Hematopoietic multipotent progenitor cell treated with erythropoietin and hydrocortisone succinate and interleukin-3 and kit ligand, for 4 days (in vitro differentiated cells): ENCODE measurements at places on chromosomes 12 and 14.

GRCh38 chr14:63555572-63555971 lies 12.4 kb upstream of the PPP2R5E start:
- no peak for DNase-seq

DNA sequence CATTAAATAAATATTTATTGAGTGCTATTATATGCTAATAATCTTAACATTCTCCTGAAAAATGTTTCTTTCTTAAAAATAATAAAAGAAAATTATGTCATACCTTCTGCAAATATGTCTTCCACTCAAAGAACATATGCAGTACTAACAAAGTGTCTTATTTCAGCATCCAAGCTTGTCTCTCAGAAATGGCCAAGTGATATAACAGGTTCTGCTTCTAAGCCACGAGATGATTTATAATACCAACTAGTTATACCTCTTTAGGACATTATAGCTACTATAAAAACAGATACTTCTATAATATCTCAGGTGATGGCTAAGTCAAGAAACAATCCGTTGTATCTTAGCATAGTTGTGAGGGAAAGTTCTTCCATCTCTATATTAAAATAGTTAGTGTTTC lies 128.1 kb upstream of the ARID2 start:
- no peak for DNase-seq

GRCh38 chr12:47886510-47887240 lies 18.1 kb downstream of the VDR start:
- no peak for DNase-seq

DNA sequence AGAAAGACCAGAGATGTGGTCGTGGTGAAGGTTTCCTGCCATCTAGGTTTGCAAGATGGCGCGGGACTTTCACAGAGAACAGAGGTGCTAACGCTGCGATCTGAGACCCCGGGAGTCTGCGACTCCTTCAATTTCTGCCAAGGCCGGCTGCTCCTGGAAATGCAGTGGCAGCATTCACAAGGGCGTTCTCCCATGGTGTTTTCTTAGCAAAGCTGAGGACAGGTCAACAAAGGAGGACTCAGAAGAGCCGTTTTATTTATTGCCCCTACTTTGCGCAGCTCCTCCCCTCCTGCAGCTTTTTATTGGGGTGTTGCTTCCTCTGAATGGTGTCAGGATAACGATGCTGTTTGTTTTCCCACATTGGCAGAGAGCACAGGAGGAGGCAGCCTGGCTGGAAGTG lies 86.3 kb downstream of the TMEM132C start:
- no peak for DNase-seq

- peak; percentile 10 for DNase-seq
These were observed 24.9 kb downstream of the CATSPERB start for GRCh38 chr14:91706996-91707395.

GRCh38 chr12:78229591-78230101 lies 399.0 kb downstream of the NAV3 start:
- peak; percentile 56 for DNase-seq

DNA sequence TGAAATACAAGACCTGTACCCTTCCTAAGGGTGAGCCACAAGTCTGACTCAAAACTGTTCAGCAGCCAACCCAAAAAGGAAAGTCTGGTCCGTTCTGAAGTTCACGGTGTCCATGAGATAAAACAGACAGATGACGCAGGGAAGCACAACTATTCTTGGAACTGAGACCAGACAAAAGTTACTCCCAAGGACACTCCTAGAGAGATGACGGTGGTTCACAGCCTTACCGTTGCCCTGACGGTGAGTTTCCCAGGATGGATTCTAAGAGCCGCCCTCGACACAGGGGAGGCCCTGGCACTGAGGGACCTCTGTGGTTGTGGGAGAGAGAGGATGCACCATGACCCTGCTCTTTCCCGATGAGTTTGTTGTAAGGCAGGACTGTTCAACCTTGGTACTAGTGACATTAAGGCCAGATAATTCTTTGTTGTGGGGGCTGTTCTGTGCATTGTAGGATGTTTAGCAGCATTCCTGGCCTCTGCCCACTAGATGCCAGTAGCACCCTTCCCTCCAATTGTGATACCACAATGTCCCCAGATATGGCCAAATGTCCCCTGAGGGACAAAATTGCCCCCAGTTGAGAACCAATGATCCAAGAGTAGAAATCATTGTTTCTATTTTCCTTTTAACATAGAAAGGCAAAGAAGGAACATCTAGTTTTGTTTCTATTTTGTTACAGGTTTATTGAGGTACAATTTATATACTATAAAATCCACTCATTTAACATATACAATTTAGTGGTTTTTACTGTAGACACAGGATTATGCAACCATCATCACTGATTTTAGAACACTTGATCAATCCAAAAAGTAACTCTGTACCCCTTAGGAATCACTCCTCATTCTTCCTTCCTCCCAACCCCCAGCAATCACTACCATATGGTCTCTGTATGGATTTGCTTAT lies 23.0 kb downstream of the OR10P1 start:
- peak; percentile 71 for DNase-seq

DNA sequence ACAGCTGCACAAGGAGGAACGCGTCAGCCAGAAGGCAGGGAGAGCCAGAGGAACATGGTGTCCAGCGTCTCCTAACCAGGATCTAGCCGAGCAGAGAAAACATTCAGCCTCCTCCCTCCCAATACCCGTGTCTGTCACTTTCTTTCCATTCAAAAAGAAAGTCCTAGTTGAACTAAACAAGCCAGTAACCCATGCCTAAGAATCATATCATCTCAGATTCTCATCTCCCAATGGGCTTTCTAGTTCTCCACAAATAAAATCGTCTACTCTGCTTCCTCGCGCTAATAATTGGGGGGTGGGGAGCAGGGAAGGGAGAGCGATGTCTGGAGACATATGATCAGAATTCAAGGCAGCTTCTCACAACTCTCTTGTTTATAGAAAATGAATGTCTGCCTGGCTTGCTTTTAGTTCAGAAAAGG lies 7.4 kb downstream of the NKX2-1 start:
- no peak for DNase-seq

DNA sequence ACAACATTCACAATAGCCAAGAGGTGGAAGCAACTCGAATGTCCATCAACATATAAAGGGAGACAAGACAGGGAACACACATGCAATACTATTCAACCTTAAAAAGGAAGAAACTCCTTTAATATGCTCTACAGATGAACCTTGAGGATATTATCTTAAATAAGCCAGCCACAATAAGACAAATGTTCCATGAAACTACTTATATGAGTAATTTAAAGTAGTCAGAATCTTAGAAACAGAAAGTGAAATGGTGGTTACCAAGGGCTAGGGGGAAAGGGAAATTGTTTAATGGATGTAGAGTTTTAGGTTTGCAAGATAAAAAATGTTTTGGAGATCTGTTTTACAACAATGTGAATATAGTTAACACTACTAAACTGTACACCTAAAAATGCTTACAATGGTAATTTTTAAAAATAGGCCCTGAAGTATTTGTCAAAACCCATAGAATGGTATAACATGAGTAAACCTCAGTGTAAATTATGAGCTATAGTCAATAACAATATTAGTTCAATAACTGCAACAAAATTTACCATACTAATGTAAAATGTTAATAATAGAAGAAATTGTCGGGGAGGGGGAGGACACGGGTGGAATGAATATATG lies 71.1 kb downstream of the EGLN3 start:
- no peak for DNase-seq

GRCh38 chr12:121576851-121577391 lies 3.9 kb downstream of the KDM2B start:
- no peak for DNase-seq

DNA sequence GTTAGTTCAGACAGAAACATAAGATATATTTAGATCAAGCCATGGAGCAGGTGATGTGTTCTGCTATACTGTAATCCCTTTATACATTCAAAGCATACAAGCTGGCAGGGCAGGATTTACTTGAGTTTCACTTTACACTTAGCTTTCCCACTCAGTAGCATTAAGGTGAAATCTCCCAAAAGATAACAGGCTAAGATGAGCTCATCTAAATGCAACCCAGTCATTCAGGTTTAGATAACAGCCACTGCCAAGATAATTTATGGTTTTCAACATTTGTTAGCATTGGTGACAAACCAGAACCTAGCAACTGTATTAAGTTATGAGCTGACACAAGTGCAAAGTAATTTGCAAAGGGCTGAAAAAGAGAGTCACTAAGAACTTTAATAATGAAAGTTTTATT lies 925.1 kb upstream of the ATXN7L3B start:
- DNase-seq: no peak

DNA sequence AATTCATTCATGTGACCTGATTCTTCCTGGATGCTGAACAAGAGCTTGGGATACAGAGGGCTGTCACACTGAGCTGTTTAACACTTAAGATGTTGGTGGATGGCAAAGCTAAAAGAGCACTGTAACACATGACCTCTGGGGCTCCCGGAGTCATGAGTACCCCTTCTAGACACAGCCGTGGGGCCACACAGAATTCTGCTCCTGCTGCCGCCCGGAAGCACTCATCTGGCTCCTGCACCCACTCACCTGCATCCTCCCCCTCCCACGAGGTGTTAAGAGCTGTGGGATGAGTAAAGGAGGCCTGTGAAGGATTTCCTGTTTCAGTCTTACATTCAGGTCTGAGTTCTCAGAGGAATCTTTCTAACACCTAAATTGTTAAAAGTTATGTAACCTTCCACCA lies 78.0 kb upstream of the SSTR1 start:
- no peak for DNase-seq

GRCh38 chr12:12691549-12691948 lies 4.4 kb downstream of the GPR19 start:
- no peak for DNase-seq

DNA sequence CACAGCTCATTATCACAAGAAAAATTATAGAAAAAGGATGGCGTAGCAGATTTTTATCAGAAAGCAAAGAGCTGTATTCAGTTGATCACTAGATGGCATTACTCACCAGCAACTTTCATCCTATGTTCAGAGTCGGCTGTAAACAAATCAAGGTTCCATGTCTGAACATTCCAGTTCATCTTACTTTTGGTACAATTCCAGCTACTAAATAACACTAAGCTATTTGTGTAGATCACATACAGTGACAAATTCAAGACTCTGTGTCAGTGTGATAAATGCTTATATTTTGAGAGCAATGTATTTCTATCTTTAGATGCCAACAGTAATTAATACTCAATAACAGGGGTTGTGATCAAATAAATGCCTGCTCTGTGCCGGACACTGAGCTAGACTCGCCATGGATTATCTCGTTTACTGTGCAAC lies 30.1 kb downstream of the NRDE2 start:
- peak; percentile 66 for DNase-seq

- no peak for DNase-seq
These were observed 54.0 kb upstream of the OAS1 start for GRCh38 chr12:112852810-112853209.

GRCh38 chr12:47269916-47270315 lies 190.2 kb upstream of the AMIGO2 start:
- DNase-seq: peak; percentile 72

- peak; percentile 67 for DNase-seq
These were observed 136.1 kb upstream of the WSCD2 start for GRCh38 chr12:107992870-107993451.

DNA sequence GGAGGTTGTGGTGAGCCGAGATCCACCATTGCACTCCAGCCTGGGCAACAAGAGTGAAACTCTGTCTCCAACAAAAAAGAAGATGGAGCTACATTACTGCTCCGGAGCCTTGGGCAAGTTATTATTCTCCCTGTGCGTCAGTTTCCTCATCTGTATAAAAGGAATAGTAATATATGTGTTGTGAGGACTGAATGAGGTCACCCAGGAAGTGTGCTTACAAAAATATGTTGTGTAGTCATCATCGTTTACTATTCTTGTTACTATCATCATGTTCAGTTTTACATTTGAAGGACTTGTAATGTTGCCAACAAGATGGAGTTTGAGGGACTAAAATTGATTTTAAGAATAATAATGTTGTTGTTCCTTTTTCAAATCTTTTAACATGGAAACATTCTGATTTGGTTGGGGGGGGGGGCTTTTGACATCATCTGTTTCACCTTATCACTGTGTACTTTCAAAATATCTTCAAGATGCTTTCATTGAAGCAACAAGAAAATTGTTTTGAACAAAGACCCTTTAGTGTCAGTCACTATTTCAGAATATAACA lies 156.8 kb downstream of the PDE3A start:
- DNase-seq: no peak

DNA sequence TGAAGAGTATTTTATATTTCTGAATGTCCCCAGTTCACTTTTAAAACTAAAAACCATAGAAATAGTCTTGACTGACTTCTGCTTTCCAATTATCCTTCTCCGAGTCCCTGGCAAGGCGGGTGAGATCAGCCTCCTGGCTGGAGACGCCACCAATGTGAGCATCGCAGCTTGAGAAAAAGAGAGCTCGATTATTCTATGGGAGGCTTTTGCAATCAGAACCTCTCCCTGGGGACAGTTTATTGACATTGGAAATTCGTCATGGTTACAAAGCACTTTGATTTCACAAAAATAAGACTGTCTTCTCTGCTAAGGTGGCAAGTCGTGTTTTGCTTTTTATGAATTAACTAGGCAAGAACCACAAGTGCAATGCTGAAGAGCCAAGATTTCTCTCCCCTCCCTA lies 23.6 kb upstream of the GPHB5 start:
- no peak for DNase-seq

- no peak for DNase-seq
These were observed 14.9 kb upstream of the SLC6A12 start for GRCh38 chr12:228846-229200.

GRCh38 chr12:98968896-98969295 lies 323.8 kb downstream of the APAF1 start:
- no peak for DNase-seq

- no peak for DNase-seq
These were observed 199.9 kb downstream of the STXBP6 start for GRCh38 chr14:24850072-24850471.

- no peak for DNase-seq
These were observed 2.9 kb downstream of the MAP1LC3B2 start for GRCh38 chr12:116562090-116562489.

DNA sequence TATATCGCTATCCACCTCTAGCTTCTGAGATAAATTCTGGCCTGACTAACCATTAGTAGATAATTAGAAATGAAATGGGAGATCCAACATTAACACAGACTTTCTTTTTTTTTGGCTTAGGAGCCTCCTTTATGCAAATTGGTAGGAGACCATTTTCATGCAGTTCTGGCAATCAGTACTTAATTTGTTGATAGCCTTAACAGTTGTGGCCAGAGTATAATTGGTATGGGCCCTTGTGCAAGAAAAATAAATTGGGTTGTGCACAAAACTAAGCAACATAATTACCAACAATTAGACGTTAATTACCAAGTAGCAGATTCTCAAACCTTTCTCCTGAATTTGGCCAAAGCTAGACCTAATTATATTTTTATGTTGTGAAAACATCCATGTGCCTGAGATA lies 111.0 kb downstream of the MGAT4C start:
- no peak for DNase-seq

- no peak for DNase-seq
These were observed 110.6 kb downstream of the CACNA1C start for GRCh38 chr12:2163177-2163941.
